Activated T-helper 9 cell treated with anti-CD3 and anti-CD28 coated beads, Interleukin-2, amount 50 U/mL, for 16 hours (primary cell): ENCODE measurements at places on chromosomes 16 and 17.

GRCh38 chr17:78873519-78874340 is 29.3 kb downstream of the CEP295NL start:
- DNase-seq: no peak

DNA sequence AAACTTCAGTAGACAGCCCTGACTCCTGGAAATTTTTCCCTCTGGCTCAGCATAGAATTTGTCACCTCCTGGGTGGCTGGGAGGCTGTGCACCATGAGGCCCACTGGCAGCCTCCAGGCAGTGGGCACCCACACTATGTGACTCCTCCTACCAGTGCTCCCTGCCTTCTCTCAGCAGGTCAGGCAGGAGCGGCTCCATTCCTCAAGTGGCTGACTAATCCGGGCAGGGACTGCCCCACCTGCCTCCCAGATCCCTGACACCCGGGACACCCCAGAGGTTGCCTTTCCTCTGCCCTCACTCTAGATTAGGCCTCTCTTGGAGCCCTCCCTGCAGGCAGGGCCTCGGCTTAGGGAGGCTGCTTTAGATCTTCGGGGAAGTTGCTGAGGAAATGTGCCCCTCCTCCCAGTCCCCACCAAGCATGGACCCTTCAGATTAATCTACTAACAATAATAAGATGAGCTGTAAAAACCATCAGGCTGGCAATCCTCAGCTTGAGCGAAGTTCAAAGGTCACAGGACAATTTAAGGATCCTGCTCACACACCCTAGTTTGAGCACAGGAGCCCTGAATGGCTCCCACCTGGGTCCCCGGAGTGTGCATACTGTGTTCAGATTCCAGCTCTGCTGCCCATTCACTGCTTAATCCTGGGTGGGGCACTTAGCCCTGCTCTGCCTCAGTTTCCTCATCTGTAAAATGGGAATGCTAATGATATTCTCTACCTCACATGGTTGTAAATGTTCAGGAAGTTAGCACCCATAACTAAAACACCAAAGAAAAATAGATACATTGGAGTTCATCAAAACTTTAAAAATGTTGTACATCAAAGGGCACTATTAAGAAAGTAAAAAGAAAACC is 10.0 kb upstream of the MYCBPAP start:
- DNase-seq: no peak

DNA sequence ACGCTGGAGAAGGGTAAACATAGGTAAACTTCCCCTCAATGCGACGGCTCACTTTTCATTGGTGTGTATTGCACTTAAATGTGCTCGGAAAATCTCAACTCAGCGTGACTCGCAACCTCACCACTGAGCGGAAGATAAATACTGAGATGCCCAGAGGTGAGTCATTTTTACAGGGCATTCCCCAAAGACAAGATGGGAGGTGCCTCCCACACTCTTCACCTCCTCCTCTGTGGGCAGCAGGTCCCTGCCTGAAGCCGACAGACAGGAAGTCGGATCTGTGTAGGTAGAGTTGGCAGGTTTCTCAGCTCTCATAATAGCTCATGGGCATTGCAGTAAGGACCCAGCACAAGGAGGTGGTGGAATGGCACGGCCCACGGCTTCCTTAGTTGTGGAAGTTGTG is 274.6 kb upstream of the HSBP1 start:
- no peak for DNase-seq

DNA sequence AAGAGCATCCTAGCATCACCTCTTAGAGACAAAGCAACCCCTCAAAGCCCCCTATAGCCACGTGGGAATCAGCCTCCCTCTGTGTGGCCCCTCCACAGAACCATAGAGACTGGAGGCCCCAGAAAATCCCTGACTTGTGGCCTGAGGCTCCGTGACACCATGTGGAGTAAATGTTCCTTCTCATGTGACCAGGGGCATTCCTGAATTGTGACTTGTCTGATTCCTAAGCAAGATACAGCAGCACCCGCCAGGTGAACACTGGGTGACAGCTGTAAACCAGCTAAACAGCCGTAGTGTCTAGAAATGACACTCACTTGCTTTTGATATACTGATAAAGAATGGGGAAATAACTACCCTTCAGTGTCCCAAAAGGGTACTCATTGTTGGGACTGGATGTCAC is 79.0 kb downstream of the DYNLRB2 start:
- no peak for DNase-seq

GRCh38 chr16:67050796-67051195 is 21.8 kb downstream of the CBFB start:
- DNase-seq: no peak

- DNase-seq: no peak
Measured at GRCh38 chr16:88732961-88733294, 26.6 kb downstream of the CTU2 start.

DNA sequence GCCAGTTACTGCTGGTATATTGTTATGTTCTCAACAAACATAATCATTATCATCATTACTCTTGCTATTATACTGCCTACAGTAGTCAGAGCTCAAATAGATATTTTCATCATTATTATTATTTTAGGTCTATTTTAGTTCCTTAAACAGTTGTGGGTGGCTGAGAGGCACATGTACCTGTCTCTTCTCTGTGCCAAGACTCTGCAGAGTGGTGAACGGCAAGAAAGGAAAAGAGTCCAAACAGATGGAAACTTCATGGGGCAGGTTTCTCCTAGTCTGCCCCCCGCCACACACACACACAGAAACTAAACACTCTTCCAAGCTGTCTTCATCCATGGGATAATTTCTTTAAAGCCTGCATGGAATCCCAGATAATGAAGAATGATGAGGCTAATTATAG is 77.7 kb upstream of the CLEC3A start:
- DNase-seq: no peak

DNA sequence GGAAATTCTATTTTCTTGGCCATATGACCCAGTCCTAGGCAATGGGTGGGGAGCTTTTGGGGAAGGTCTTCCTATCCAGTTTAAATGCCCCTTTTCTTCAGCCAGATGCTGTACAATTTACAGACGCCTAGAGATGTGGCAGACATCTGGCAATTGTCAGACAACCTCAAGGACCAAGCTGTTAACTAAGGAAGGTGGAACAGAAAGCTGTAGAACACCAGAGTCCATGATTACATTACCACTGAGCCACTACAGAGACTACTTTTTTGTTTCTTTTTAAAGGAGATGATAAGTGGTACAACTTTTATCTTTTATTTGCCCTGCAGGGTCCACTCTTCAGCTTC is 21.1 kb upstream of the CORO6 start:
- DNase-seq: no peak

- DNase-seq: no peak
Measured at GRCh38 chr16:52529226-52529625, 17.7 kb downstream of the TOX3 start.

DNA sequence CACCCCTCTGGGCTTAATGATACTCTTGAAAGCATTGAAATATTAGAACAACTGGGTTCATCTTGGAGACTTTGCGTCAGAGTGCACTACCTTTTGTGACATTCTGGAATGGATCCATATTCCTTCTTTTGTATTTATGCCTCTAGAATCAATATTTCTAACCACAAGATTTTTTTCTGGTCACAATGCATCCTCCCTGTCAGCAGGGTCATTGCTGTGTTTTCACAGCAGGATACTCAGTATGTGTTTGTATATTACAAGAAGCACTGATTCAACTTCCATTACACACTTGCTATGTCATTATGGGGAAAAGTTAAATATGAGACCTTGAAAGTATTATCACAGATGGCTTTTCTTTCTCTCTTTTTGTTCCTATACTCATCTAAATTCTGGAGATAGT is 370.0 kb downstream of the HS3ST3B1 start:
- DNase-seq: no peak

GRCh38 chr16:3690470-3690928 is 26.8 kb downstream of the TRAP1 start:
- DNase-seq: peak; percentile 72

GRCh38 chr17:40361925-40362695 is 2.4 kb downstream of the GJD3 start:
- no peak for DNase-seq

DNA sequence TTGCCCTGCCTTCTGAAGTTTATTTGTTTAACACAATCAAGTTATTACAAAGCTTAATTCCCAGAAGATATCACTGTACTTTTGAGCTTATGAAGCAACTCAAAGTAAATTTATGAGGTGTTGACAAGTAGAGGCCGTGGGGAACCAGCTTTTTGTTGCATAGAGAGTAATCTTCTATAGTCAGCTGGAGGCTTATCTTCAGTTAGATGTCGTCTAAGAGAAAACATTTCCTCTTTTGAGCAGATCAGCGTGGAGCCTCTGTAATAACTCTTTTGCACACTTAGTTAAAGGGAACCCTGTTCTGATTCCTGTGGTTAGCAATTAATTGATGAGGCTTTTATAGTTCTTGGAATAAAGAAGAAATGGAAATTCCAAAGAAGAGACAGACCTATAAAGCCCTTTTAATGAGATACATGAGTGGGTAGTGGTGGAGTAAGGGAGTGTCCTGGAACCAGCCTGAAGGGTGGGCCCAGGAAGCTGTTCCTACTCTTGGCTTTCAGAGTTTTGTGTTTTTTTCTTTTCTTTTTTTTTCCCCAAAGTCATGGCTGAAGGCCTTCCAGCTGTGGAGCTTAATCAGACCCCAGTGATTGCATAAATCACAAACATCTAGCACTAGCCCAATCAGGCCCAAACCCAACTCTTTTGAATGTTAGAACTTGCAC is 28.9 kb upstream of the MAP3K14 start:
- DNase-seq: no peak

DNA sequence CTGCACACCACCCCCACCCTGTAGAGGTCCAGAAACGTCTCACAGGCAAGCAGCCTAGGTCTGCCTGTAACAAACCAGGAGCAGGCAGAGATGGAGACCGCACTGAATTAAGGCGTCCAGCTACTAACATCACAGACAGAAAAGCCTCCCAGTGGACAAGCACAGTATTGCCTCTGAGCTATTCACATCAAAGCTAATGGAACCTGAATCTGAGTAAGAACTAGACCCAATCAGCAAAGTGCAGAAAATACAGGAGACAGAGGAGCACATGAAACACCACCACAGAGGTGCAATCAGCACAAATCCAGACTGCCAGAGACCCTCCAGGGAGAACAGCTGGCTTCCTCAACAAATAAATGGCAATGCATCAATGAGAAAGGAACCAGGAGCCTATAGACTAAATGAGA is 22.2 kb upstream of the PEMT start:
- peak; percentile 16 for DNase-seq

- DNase-seq: no peak
Measured at GRCh38 chr17:1574697-1575471, 12.3 kb upstream of the PITPNA start.

DNA sequence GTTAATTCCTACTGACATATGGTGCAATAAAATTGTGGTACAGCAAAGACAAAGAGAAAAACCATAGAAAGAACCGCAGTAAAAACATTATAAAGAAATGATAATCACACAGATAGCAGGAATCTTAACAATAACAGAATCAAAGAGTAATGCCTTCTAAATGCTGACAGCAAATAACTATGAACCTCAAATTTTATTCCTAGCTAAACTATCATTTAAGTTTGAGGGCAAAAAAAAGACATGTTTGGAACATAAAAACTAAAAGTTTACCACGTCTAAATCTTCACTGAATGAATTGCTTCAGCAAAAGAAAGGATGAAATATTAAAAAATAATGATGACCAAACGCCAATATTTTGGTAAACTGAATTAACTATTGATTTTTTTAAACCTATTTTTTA is 135.8 kb downstream of the CPPED1 start:
- no peak for DNase-seq

DNA sequence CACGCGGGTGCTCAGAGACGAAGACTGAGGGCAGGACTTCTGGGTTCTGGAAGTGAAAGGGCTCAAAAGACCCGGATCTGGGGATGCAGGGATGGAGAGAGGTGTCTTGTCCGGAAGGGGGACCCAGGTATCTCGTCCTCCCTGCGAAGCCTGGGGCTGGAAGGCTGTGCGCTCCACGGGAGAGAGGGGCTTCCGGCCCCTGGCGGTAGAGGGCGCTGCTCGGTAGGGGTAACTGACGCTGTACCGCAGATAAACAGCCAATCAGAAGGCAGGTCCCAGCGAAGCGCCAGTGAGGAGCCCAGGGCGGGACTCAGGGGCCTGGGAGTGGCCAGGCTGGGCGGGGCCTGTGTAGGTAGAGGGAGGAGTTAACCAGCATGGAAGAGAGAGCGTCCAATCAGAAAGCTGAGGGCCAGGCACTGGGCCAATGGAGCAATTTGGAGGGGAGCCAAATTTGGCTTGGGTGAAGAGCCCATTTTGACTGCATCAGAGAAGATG is 804 bp downstream of the TGFB1I1 start:
- no peak for DNase-seq
